ENCODE measurements at places on chromosomes 11 and 22.

DNA sequence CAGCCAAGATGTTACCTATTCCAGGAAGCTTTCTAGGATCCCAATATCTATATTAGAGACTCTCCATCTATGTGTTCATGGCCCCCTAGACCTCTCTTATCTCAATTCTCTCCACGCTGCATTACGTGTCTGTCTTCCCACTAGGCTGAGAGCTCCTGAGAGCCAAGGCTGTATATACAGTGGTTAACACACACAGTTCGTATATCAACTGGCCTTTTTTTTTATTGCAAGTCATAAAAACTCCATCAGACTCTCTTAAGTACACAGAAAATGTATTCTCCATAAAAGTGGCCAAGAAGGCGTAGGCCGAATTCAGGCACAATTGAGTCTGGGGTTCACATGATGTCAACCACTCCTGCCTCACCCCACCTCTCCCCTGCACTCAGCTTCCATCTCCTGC lies 115.9 kb downstream of the TRIM29 start:
- DNase-seq = no peak

GRCh38 chr11:96185220-96185768 lies 157.7 kb downstream of the MAML2 start:
- DNase-seq = no peak

DNA sequence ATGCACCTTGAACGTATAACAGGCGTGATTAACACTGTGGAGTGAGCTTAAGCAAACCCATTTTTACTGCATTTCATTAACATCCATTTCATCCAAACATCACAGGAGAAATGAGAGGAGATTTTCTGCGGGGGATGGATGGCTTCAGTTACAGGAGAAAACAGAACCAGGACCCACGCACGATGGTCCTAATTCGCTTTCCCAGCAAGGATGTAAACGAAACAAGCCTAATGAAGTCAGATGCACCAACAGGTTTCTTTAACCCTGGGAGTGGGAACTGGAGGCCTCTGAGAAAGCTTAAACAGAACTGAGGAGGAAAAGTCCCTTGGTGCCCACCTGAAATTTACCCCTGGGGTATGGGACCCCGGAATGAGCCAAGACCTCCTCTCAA lies 2.7 kb downstream of the CADM1 start:
- peak; percentile 41 for DNase-seq

DNA sequence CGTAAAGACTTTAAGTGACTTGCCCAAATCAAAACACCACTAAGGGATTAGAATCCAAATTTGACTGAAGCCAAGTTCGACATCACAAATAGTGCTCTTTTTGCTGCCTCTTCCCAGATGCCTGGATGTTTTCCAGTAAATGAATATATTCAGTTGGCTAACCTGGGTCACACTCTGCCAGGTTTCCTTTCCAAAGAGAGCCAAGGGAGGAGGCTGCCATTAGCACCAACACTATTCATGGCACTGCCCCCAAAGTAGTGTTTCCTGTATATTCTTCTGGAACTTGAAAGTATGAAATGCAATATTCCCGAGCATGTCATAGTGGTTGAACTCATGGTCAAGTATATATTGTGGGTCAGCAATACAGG lies 219.3 kb upstream of the UBASH3B start:
- DNase-seq = no peak

DNA sequence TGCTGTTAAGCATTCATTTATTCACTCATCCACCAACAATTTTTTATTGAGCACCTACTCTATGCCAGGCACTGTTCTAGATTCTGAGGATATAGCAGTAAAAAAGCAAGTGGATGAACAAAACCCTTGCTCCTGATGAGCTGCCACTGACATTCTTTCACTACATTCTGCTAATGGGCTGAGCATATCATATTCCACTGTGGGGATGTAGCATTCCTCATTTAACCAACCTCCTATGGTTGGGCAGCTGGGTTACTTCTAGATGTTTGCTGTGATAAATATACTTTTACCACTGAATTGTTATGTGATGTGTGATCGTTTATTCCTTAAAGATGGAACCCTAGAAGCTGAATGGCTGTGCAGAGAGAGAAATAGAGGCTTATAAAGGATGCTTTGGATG lies 176.9 kb downstream of the MN1 start:
- DNase-seq = no peak

GRCh38 chr11:128187835-128188234 lies 399.5 kb downstream of the ETS1 start:
- no peak for DNase-seq

GRCh38 chr11:63530021-63530420 lies 6.6 kb upstream of the PLAAT4 start:
- DNase-seq = no peak

GRCh38 chr22:33047744-33048143 lies 10.4 kb downstream of the SYN3 start:
- DNase-seq = no peak

DNA sequence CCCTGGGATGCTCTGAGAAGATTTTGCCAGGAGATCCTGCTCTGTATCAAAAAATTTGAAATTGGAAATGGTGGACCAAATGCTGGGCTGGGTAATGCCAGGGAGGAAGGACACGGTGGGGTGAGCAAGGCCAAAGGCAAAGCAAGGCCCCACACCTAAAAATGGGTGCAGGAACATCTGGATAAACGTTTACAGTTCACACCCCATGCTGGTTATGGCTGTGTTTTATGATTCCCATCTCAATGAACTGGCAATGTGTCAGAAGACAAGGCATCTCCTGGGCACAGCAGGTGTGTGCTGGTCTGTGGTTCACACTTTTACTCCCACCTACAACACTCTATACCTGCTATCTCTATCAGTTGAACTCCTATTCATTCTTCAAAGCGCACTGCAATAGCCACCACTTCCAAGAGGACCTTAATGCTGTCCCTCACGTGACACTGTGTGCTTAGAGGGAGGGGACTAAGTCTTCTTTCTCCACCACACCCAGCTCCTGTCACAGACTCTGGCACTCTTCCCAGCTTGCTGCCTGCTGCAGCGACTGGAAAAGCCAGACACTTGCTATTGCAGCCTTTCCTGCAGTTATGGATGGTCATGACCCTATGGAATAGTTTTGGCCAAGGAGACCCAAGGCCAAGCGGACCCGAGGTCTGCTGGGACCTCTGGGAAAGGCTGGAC lies 277.5 kb downstream of the CTTN start:
- peak; percentile 21 for DNase-seq

DNA sequence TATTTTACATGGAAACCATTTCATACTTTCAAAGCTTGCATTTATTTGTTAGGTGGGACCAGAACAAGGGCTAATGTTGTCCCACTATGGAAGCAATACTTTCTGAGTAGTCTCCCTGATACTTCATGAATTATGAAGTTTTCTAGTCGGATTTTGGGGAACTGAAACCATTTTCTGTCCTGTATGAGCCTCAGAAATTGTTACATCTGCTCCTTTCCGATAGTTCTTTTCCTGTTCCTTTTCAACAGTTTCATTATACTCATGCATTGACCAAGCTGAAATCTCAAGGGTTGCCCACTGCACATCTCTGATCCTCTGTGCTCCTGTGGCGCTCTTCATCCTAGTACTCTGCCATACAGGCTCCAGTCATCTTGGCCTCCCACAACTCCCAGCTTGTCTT lies 31.5 kb upstream of the GLYATL1 start:
- DNase-seq = no peak

Data from NCI-H1105 (cell line).